ENCODE measurements at places on chromosomes 12 and 14.

- no peaks in the 10 kb centered on the region for H3K36me3 ChIP-seq
- H3K27ac ChIP-seq, result no peak overlapping the region
- H3K4me3 ChIP-seq, result no peak overlapping the region
- H3K4me1 ChIP-seq, result peaks cover 9% of the 10 kb centered on the region
- H3K27me3 ChIP-seq, result no peaks in the 10 kb centered on the region
Measured at GRCh38 chr12:122437656-122438121, 15.2 kb upstream of the CLIP1 start.

DNA sequence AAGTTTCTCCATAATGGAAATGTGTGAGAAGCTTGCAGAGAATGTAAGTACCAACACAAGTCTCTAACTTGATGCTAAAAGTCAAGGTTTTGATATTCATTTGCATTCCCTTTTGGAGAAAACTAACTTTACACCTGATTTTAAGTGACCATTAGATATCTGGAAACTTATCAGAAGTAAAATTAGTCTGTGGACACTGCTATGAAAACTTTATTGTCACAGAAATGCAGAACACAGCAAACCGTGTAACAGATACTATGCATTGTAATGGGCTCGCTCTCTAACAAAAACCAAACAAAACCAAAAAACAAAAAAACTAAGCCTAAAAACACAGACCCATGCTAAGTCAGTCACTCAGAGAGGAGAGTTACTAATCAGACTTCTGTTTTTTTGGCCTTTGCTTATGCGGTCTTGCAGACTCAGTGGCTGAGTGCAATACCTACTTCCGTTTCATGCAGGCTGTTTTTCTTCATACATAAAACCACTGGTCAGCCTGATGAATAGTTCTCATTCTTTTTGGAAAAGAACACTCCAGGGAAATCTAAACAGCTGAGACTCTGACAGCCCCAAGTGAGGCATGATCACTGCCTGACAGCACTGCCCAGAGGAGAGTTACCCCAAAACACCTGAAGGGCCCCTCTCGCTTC, 35.7 kb downstream of the NRDE2 start:
- no peak overlapping the region for H3K4me3 ChIP-seq
- peaks cover 3% of the 10 kb centered on the region for H3K4me1 ChIP-seq
- H3K27me3 ChIP-seq, result no peaks in the 10 kb centered on the region
- H3K36me3 ChIP-seq, result peaks cover 46% of the 10 kb centered on the region

DNA sequence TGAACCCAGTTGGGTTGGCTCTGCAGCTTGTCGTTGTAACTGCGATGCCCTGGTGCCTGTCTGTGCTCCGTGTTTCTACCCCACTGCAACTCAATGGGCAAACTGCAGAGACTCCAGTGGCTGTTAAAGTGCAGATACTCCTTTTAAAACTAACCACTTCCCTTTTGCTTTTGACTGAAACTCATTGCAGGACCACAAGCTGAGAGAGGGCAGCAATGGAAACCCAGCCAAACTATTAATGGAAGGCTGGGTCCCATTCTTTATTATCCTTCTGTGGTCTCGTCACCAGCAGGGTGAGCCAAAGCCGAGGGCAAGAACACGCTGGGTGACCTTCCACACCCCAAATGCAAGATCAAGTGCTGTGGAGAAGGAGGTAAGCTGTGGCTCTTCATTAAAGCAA, 910.4 kb downstream of the VRK1 start:
- no peaks in the 10 kb centered on the region for H3K4me1 ChIP-seq
- H3K36me3 ChIP-seq, result no peaks in the 10 kb centered on the region
- no peak overlapping the region for H3K27ac ChIP-seq

GRCh38 chr12:71442567-71442931, 3.0 kb downstream of the LGR5 start:
- no peak overlapping the region for H3K27ac ChIP-seq
- H3K4me1 ChIP-seq, result peaks cover 16% of the 10 kb centered on the region
- DNase-seq, result no peak
- no peak overlapping the region for H3K4me3 ChIP-seq
- peaks cover 38% of the 10 kb centered on the region for H3K27me3 ChIP-seq

DNA sequence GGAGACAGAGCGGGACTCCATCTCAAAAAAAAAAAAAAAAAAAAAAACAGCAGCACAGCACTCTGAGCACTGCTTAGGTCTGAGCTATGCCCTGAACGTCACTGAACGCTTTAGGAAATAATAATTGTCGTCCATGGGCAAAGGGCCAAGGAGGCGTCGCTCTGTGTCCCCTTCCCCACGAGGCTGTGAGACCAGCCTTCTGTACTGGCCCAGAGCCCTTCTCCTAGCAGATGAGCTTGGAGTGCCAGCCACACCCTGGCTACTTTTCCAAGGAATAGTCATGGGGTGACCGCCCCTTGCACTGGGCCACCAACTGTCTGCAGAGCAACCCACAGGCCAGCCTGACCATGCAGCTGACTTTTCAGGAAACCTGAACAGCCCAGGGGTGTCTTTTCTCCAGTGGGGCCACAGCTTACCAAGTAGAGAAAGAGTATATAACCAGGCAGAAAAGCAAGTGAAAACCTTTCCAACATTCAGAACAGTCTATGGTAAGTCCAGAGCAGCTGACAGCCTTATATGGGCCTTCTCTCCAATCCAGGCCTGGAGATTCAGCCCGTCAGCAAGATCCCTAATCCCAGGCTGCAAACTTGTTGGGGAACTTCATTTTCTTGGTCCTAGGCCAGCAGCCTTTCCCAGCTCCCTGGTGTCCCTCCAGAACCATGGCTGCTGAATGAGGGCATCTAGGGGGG, 28.5 kb downstream of the CD9 start:
- no peaks in the 10 kb centered on the region for H3K27me3 ChIP-seq
- H3K4me1 ChIP-seq, result peaks cover 96% of the 10 kb centered on the region

DNA sequence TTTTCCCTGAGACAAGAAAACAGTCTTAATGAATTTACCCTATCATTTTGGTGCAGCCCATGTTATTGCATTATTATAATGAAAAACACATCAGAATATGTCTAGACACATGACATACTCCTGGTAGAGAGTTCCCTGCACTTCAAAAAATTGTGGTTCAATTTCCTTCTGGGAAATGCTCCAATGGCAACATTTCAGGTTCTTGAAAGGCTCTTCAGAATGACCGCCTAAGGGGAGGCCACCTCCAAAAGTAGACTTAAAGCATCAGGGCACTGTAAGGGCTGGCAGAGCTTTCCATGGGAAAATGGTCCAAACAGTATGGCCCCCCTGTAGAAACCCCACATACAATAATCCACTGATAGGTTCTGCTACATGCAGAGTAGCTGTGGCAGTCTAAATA, 110.7 kb downstream of the SLC25A21 start:
- no peak for DNase-seq
- H3K4me3 ChIP-seq, result no peak overlapping the region
- H3K27me3 ChIP-seq, result no peaks in the 10 kb centered on the region
- no peaks in the 10 kb centered on the region for H3K4me1 ChIP-seq
- H3K36me3 ChIP-seq, result no peaks in the 10 kb centered on the region

GRCh38 chr12:52655720-52656124, 3.7 kb upstream of the KRT2 start:
- peaks cover under 1% of the 10 kb centered on the region for H3K4me1 ChIP-seq
- DNase-seq, result no peak
- H3K27me3 ChIP-seq, result peaks cover 26% of the 10 kb centered on the region
- H3K36me3 ChIP-seq, result no peaks in the 10 kb centered on the region
- no peak overlapping the region for H3K27ac ChIP-seq

DNA sequence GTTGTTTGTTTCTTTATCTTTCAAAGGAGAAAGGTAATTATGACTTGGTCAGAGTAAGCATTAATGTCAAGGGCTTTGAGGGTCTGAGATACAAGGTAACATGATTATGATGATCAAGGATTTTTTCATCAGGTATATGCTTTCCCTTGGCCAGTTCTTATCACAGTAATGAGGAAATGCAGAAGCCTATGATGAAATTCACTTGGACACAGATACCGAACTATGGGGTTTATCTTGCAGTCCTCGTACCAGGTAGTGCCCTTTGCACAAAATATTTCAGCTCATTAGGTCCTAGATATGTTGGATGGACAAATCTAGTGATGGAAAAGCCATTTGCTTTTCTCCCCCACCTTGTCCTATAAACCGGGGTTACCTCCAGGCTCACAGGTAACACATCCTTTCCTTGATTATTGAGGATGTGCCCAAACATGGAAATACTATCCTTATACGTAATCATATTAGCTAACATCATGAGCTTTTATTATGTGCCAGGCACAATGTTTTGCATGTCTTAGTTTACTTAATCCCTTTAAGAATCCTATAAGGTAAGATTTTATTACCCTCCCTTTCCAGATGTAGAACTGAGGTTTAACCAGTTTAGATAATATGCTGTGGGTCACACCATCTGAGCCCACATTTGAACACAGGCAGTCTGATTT, 7.0 kb upstream of the RASSF3 start:
- H3K27ac ChIP-seq, result no peak overlapping the region
- DNase-seq, result no peak
- no peaks in the 10 kb centered on the region for H3K27me3 ChIP-seq

- no peak overlapping the region for H3K4me3 ChIP-seq
- H3K27me3 ChIP-seq, result no peaks in the 10 kb centered on the region
- H3K36me3 ChIP-seq, result no peaks in the 10 kb centered on the region
- H3K4me1 ChIP-seq, result peaks cover 18% of the 10 kb centered on the region
- DNase-seq, result no peak
Measured at GRCh38 chr14:72682188-72682587, 211.7 kb downstream of the DPF3 start.

GRCh38 chr12:47272412-47273190, 192.8 kb upstream of the AMIGO2 start:
- no peaks in the 10 kb centered on the region for H3K27me3 ChIP-seq
- H3K4me1 ChIP-seq, result no peaks in the 10 kb centered on the region
- DNase-seq, result no peak
- H3K4me3 ChIP-seq, result no peak overlapping the region
- H3K27ac ChIP-seq, result no peak overlapping the region

GRCh38 chr12:62834406-62834805, 100.5 kb downstream of the PPM1H start:
- no peak overlapping the region for H3K27ac ChIP-seq
- H3K4me1 ChIP-seq, result peaks cover 2% of the 10 kb centered on the region
- H3K36me3 ChIP-seq, result no peaks in the 10 kb centered on the region
- DNase-seq, result peak; percentile 22
- no peak overlapping the region for H3K4me3 ChIP-seq
- H3K27me3 ChIP-seq, result no peaks in the 10 kb centered on the region

- no peak overlapping the region for H3K27ac ChIP-seq
- H3K27me3 ChIP-seq, result no peaks in the 10 kb centered on the region
- H3K4me1 ChIP-seq, result no peaks in the 10 kb centered on the region
- no peak overlapping the region for H3K4me3 ChIP-seq
Measured at GRCh38 chr12:51307655-51308593, 16.1 kb downstream of the BIN2 start.

DNA sequence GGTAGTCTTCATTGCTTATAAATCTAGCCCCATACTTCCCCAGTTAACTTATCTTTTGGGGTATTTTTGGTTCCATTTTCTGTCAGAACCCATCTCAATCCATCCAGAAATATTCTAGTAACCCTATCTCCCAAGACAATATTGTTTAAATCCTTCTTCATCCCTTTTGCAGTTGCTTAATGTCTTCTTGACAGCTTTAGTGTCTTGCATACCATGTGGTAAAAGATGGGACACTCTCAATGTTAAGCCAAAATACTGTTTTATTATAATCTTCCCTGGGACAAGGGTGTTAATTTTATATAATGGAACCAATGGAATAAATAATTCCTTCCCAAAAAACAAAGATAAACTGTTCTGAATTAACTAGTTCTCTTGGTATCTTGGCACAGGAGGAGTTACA, 450.2 kb downstream of the CCER1 start:
- no peaks in the 10 kb centered on the region for H3K27me3 ChIP-seq
- no peak overlapping the region for H3K27ac ChIP-seq
- no peak for DNase-seq
- H3K36me3 ChIP-seq, result no peaks in the 10 kb centered on the region

DNA sequence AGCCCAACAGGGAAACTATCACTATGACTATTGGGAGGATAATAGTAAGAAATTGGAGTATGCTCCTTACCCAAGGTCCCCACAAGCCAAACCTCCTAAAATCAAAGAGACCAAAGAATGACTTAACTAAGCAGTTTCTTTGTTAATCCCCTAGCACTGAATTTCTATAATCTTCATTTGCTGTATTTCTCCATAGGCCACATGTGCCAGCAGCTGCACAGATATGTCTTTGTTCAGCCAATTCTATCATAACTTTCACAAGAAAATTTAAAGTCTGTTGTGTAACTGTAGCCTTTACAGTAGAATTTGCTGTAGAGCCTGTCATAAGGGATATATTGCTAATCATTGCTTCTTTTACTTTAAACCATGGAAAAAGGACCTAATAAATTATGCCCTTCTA, 104.0 kb downstream of the RIN3 start:
- H3K4me1 ChIP-seq, result no peaks in the 10 kb centered on the region
- H3K36me3 ChIP-seq, result peaks cover 9% of the 10 kb centered on the region
- H3K27me3 ChIP-seq, result no peaks in the 10 kb centered on the region
- H3K27ac ChIP-seq, result no peak overlapping the region

GRCh38 chr14:60641742-60642269, 7.5 kb downstream of the SIX1 start:
- H3K4me3 ChIP-seq, result peak overlapping the region; percentile 92
- no peak for DNase-seq
- H3K27me3 ChIP-seq, result peaks cover 54% of the 10 kb centered on the region
- H3K4me1 ChIP-seq, result peaks cover 48% of the 10 kb centered on the region
- peak overlapping the region; percentile 96 for H3K27ac ChIP-seq

DNA sequence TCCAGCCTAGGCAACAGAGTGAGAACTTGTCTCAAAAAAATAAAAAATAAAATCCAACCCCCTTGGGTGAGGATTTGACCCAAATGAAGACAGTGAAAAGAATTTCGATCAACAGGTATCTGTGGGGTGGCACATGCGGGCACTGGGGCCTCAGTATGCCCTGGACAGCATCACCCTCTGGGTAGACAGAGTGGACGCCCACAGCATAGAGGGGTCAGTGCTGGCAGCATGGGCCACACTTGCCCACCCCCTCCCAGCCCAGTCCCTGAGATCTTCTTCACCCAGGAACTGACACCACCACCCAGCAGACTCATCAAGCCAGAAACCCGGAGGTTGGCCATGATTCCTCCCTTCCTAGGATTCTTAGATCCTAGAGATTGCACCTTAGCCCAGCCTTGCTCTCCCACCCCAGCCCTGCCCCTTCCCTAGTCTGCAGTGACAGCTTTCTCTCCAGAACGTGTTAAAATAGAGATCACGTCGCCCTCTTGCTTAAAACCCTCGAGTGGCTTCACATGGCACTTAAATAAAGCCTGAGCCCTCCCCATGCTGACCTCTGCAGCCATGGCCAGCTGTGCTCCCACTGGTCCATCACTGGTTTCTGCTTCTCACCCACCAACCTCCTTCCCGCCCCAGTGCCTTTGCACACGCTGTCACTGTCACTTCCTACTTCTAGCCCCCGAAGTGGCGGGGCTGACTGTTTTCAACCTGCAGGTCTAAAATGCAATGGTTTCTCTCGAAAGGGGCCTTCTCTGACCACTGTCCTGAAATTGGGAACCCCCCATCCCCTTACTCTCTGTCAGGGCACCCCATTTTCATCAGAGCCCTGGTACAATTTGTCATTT, 26.2 kb upstream of the DYNC1H1 start:
- H3K4me3 ChIP-seq, result no peak overlapping the region
- peaks cover 10% of the 10 kb centered on the region for H3K27me3 ChIP-seq
- DNase-seq, result no peak
- H3K4me1 ChIP-seq, result no peaks in the 10 kb centered on the region
